ENCODE measurements at places on chromosomes 11 and 22. TPM values are rescaled to one million over a fixed set of nuclear protein-coding genes. Genes with fewer than 3 reads are reported as not detected.

The PLAAT5 gene
- not detected for total RNA-seq

The GRAMD1B gene
- 66.8 TPM for total RNA-seq

The SPTBN2 gene
- 143 TPM for total RNA-seq

The OR4C6 gene
- total RNA-seq: not detected

The ZNF214 gene
- total RNA-seq: 1.3 TPM

The ASPHD2 gene
- 1.4 TPM for total RNA-seq

Measured in A375 (cell line).